ENCODE measurements at places on chromosomes 2 and 18.

GRCh38 chr2:45237128-45237527, 227.9 kb upstream of the SIX2 start:
- DNase-seq = no peak

GRCh38 chr2:147255812-147256211, 589.0 kb upstream of the ACVR2A start:
- DNase-seq = no peak

- DNase-seq = no peak
Measured at GRCh38 chr2:231512222-231512621, 18.0 kb downstream of the NMUR1 start.

DNA sequence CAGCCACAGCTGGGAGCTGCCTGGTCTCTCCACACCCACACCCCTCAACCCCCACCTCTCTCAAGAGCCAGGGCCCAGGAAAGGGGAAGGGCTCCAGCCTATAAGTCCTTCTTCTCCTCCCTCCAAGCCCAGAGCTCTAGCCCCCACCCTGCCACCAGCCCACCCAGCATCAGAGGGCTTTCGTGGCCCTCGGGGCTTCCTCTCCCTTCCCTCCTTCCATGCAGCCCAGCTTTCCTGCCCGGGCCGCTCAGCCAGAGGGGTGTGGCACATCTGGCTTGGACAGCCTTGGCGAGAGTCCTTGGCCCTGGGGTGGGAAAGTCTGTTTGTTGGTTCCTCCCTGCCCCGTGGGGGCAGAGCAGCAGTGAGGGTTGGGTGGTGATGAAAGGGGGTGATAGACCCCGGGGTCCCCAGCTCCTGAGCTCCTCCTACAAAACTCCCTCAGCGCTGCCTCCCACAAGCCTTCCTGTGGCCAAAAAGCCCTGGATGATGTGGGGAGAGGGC, 7.0 kb downstream of the TNS1 start:
- no peak for DNase-seq

GRCh38 chr2:181955010-181955409, 30.6 kb upstream of the PPP1R1C start:
- no peak for DNase-seq
